ENCODE measurements at places on chromosomes 6 and 20.
A peak's percentile ranks its signal among the peaks of the same experiment; 100 is the strongest.

DNA sequence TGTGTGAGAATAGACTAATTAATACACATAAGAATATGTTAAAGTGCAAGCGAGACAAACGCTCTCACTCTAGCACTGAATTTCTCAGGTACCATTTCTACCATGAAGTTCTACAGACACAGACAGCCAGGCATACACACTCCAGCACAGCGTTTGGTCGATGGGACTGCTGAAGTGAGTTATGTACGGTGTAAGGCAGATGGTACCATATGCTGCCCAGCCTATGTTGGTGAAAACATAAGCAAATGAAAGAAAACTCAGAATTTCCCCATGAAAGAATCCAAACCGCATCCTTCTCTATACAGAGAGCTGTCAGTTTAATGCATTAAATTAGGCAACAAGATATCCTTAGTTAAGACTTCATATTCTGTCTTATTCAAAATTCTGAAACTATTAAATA lies 34.9 kb downstream of the AGPAT4 start:
- no peak for DNase-seq

DNA sequence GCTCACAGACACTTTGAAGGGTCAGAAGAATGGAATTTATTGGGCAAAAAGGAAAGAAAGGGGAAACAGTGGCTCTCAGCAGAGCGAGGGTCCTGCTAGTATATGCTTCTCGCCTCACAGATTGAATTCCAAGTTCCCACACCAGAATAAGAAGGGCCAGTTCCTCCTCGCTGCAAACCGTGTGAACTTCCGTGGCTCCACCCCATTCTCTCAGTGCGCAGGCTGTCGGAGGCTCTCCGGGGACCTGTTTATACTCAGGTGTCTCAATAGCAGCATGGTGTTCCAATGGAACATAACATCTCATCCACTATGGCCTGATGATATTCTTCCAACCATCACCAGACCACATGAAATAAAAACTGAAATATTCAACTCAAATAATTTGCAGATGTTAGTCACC lies 4.6 kb downstream of the SAMD3 start:
- no peak for DNase-seq

DNA sequence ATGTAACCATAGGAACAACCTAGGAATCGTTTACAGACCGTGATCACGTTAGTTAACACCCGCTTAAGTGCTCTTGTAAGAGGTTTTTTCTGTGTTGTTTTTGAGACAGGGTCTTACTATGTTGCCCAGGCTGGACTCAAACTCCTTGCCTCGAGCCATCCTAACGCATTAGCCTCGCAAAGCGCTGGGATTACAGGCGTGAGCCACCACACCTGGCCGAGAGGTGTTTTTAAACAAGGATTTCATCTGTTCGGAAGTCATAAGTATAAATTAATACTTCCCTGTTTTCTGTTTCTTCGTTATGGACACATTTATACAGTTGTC lies 727 bp downstream of the MRS2 start:
- DNase-seq, result no peak

GRCh38 chr6:35089935-35090505 lies 51.1 kb downstream of the TCP11 start:
- no peak for DNase-seq

DNA sequence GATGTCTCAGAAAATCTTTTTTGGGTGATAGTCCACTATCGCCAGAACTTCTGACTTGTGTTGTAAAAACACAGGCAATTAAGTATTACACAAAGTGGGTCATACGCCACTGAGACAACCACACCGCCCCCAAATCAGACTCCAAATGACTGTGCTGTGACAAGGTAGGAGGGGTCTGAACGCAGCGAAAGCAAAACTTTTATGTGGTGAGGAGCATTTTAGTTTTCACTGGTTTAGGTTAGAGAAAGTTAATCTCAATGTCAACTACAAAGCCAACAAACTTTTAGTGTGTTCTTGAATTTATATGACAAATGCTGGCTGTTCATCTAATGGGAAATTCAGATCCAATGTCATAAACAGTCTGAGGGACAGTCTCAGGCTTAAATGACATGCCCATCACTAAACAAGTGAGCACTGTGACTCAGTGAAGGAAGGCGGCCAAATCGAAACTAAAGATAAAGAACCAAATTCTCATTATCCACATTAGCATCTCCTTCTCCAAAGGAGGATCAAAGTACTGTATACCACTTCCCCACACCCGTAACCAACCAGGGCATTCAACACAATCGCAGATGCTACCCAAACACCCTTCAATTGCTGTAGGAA lies 186.7 kb downstream of the GJA10 start:
- no peak for DNase-seq

DNA sequence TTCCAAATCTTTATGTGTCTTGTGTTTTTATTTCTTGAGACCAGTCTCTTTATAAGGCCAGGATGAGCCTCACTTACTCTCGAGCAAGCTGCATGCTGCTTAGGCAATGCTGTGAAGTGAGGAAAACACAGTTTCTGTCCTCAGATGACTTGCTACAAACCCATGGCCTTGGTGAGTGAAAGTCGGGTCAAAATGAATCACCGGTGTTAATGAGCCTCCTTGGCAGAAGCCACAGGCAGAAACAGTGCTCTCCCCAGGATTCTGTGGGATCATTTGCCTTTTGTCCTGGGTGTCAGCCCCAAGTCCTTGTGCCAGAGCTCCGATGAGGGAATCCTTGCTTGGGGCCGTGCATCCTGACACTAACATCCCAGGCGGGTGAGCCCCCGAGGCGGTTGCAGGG lies 482.5 kb downstream of the QKI start:
- no peak for DNase-seq

- no peak for DNase-seq
Measured at GRCh38 chr6:7473805-7474719, 67.4 kb upstream of the DSP start.

DNA sequence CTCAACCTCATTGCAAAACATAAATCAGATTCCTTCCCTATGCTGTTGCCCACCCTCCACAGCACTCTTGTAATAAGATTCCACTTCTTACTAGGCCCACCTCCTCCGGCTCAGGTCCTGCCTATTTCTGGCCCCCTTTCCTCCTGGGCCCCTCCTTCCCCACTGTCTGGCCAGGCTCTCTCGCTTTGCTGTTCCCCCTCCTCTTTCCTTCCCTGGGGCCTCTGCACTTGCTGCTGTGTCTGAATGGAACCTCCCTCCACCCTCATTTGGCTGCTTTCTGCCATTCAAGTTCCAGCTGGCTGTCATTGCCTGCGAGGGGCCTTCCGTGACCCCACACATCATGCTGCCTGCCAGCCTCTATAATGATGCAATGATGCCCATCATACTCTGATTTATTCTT lies 38.9 kb downstream of the ARHGAP40 start:
- DNase-seq, result no peak

DNA sequence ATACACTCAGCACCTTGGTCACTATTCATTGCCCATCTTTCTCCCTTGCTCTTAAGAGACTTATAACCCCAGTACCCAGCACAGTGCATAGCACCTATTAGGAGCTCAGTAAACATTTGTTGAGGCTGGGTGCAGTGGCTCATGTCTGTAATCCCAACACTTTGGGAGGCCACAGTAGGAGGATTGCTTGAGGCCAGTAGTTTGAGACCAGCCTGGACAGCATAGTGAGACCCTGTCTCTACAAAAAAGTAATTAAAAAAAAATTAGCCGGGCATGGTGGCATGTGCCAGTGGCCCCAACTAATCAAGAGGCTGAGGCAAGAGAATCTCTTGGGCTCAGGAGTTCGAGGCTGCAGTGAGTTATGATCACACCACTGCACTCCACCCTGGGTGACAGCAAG lies 8.2 kb upstream of the EIF2S2 start:
- no peak for DNase-seq

GRCh38 chr6:63295553-63296194 lies 24.1 kb downstream of the LGSN start:
- no peak for DNase-seq

- DNase-seq, result no peak
Measured at GRCh38 chr6:106666282-106667021, 37.1 kb downstream of the QRSL1 start.

- no peak for DNase-seq
Measured at GRCh38 chr20:51446230-51446629, 96.3 kb downstream of the NFATC2 start.

GRCh38 chr20:13995086-13995665 lies at the start of gene MACROD2:
Gene MACROD2 (plus strand): TSS chr20:13995516.
- DNase-seq, result peak; percentile 77

DNA sequence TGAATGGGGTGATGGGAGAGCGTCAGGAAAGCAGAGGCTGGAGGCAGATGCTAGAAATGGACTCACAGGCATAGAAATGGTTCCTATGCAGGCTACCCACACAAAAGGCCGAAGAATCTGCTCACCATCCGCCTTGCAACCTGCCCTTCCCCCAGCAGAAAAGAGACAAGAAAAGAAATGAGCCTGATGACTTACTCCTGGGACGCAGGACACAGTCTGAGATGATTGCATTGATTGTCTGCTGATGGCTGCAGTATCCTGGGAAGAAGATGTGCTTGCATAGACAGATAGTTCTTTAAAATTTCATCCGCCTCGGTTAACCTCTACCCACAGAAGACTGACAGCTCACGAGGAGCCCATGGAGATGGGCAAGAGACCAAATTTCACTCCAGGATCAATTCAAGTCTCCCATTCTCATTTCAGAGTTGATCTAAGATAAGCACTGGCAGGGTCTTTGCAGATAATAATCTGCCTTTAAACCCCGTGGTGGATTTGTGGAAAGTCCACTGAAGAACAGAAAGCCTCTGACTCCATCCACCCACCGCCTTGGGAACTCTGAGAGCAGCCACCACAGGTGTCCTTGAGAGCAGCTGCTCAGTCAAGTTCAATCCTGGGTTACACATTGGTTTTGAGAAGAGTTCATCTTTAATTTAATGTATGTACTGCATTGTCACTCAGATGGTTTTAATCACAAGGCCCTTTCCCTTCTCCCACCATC lies 7.2 kb downstream of the AGPAT4 start:
- DNase-seq, result no peak

DNA sequence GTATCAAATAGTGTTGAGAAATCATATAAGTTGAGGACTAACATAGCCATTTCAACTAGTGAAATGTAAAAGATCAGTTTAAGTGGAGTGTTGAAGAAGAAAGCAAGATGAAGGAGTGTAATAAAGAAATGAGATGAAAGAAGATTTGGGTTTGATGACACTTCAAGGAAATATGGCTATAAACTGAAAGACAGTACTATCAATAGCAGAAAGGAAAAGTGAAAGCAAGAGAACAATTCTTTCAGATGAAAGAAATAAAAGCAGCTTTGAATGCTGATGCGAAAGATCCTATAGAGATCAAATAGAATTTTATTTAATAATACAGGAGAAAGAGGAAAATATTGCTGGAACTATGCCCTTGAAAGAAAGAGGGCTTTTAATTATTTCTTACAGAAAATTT lies 92.8 kb upstream of the PRSS16 start:
- DNase-seq, result no peak

DNA sequence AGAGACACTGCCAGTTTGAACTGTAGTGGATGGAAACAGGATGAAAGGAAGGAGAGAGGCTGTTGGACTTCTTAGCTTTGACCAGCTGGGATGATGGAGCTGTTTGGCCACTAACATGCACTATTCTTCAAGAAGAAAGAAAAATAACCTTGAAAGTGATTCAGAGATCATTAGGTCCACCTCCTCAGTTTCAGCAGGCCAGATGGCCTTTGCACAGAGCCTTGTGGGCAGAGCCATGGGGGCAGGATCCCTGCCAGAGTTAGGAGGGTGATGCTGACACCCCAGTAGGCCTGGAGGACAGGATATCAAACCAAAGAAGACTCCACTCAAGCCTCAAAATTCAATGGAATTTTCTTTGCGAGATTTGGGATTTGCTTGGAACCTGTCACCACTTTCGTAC lies 74.5 kb upstream of the TMEM181 start:
- no peak for DNase-seq

DNA sequence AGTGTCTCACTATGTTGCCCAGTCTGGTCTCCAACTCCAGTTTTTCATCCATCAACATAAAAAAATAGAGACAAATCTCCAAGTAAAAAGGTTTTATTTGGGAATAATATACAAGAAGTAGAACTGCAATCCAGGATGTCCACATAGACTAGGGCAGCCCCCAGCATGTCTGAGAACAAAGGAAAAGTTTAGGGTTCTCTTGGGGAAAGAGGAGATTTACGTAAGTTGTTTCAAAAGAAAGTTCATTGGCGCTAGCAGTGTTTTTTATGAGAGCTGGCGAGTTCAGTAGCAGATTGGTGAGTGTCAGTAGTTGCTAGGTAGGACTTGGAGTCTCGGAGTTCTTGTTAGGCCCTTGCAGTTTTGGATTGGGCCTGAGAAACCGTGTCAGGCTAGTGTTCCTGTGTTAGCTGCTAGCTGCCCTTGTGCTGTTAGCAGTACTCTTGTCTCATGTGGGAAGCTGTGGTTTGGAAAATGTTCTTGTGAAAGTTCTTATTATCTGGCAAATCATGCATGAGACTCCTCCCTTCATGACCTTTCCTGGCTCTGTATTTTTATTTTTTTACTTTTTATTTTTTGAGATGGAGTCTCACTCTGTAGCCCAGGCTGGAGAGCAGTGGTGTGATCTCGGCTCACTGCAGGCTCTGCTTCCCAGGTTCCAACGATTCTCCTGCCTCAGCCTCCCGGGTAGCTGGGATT lies 24.7 kb downstream of the TTLL9 start:
- peak; percentile 24 for DNase-seq

- no peak for DNase-seq
Measured at GRCh38 chr20:1702855-1703254, 45.3 kb upstream of the SIRPG start.

DNA sequence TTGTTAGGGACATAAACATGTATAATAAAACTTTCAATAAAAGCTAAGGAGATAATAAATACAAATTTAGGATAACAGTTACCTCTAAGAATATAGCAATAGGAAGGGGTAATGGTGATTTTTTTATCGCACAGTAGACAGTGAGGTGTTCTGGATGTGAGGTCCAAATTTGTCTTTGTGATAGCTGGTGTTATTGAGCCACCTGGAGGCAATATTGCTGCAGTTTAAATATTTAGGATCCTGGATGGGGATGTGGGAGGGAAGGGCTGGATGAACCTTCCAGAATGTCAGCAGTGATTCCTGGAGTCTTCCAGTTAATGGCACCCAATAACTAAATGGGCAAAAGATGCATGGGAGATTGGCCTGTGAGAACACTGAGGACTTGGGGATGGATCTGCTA lies 13.9 kb downstream of the DEFB123 start:
- DNase-seq, result no peak

All from nucleus accumbens (tissue), 56 donors.